ENCODE measurements at places on chromosomes 5 and 9.

- DNase-seq = no peak
Observed at GRCh38 chr9:35798658-35799374, 7.4 kb downstream of the NPR2 start.

DNA sequence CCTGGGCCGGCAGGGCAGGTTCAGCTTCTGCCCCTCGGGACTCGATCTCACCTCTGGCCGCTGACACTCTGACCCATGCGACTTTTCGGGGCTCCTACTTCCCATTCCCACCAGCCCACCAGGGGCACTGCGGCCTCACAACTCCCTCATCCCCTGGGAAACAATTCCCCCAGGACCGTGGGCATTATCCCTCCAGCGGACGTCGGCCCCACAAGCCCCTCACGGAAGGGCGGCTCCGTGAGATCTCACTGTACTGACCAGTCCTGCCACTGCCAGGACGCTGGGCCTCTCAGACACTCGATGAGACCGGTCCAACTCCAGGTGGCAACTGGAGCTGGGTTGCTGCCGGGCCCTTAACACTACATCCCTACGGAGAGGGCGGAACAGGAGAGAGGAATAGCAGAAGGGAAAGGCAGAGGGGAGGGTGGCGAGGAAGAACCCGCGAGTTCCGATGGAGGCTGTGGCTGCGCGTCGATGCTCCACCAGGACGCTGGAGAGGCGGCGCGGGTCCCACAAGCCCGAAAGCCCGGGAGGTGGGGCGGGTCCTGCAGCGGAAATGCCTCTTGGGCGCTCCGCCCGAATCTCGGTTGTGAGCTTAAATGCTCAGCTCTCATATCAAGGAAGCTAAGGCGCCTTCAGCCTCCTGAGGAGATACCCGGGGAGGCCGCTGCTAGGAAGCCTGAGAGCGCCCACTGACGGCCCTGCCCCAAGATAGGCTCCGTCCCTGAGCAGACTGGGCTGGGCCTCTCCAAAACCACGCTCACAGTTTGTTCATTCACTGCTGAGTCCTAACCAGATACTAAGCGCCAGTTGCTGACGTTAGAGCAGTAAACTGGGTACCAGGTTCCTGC is 36.3 kb downstream of the VCP start:
- DNase-seq = no peak

- no peak for DNase-seq
Observed at GRCh38 chr5:135480511-135480910, 28.4 kb upstream of the TIFAB start.

DNA sequence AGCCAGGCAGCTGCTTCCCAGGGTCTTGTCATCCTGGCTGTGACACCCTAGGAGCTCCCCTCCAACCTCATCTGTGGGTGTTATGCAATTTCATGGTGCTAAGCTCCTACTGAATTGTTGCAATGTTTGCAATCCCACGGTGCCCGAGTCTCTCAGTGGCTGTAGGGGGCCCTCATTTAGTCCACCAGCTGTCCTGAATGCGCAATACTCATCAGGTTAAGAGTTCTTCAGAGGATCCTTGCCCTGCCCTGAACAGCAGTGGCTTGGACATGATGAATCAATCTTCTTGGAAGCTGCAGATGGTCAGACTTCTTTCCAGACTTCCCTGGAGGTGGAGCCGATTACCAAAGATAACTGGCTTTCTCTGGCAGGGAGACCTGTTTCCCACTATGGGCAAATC is 584.1 kb downstream of the CCDC171 start:
- no peak for DNase-seq

GRCh38 chr5:15702102-15702501 is 202.1 kb downstream of the FBXL7 start:
- DNase-seq = no peak

- DNase-seq = no peak
Observed at GRCh38 chr9:77183581-77183980, 6.2 kb downstream of the VPS13A start.

- DNase-seq = no peak
Observed at GRCh38 chr5:127705120-127705892, 2.1 kb downstream of the CCDC192 start.

GRCh38 chr5:88677943-88678769 is 204.8 kb downstream of the MEF2C start:
- DNase-seq = no peak

- DNase-seq = no peak
Observed at GRCh38 chr5:135138116-135138850, 104.3 kb upstream of the PITX1 start.

DNA sequence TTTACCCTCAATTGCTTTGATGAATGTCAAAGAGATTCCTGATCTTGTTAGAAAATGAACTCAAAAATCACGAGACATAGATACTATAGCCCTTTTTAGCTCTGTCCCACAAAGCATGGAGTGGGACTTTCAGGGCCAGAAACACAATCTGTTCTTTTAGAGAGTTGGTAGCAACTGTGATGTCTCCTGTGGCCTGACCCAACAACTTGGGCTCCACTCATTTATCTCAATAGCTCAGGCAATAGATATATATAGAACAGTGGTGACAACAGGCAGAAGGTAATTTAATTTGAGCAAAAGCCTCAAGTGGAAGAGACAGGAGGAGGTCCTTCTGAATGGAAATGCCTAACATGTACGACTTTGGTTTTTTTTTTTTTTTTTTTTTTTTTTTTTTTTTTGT is 25.2 kb downstream of the TLR4 start:
- no peak for DNase-seq

GRCh38 chr5:109838157-109838556 is 148.4 kb downstream of the MAN2A1 start:
- DNase-seq = no peak

DNA sequence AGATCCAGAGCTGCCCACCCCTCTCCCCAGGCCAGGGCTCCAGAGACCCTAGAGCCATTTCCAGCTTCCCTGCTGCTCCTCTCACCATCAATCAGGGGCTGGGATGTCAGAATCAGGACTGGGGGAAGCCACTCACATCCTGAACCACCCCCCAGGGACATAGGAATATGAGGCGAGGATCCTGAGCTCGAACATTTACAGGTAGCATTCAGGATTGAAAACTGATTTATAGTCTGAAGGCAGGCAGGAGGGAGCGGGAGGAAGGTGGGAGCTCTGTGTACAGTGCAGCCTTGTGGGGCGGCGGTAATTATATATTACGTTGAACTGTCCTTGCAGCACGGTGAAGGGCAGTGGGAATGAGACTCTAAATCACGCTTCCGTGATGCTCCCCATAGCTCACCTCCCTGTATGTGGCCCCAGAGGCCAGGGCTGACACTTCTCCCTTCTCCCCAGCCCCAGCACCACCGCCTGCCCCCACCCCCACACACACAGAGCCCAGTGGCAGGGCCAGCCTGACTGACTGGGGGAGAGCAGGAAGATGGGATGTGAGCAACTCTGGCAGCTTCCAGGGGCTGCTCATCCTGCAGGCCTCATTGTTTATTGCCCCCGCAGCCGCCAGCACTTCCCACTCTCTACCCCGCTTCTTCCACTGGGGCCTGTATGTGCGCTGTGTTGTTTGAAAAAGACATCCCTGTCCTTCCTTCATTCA is 76.0 kb upstream of the HSPA9 start:
- DNase-seq = no peak

GRCh38 chr9:137147793-137148160 is 8.8 kb downstream of the GRIN1 start:
- no peak for DNase-seq

Data from activated CD4-positive, CD25-positive, alpha-beta regulatory T cell treated with anti-CD3 and anti-CD28 coated beads, Interleukin-2, amount 50 U/mL, for 16 hours (primary cell).